T-helper 1 cell (primary cell): ENCODE measurements at places on chromosomes 11 and 22.

- no peak for DNase-seq
These were observed 24.7 kb downstream of the ARAP1 start for GRCh38 chr11:72727521-72727920.

GRCh38 chr11:127255209-127255608, 254.6 kb upstream of the KIRREL3 start:
- DNase-seq = no peak

- DNase-seq = no peak
These were observed 59.3 kb downstream of the TSPAN18 start for GRCh38 chr11:44785856-44786607.

DNA sequence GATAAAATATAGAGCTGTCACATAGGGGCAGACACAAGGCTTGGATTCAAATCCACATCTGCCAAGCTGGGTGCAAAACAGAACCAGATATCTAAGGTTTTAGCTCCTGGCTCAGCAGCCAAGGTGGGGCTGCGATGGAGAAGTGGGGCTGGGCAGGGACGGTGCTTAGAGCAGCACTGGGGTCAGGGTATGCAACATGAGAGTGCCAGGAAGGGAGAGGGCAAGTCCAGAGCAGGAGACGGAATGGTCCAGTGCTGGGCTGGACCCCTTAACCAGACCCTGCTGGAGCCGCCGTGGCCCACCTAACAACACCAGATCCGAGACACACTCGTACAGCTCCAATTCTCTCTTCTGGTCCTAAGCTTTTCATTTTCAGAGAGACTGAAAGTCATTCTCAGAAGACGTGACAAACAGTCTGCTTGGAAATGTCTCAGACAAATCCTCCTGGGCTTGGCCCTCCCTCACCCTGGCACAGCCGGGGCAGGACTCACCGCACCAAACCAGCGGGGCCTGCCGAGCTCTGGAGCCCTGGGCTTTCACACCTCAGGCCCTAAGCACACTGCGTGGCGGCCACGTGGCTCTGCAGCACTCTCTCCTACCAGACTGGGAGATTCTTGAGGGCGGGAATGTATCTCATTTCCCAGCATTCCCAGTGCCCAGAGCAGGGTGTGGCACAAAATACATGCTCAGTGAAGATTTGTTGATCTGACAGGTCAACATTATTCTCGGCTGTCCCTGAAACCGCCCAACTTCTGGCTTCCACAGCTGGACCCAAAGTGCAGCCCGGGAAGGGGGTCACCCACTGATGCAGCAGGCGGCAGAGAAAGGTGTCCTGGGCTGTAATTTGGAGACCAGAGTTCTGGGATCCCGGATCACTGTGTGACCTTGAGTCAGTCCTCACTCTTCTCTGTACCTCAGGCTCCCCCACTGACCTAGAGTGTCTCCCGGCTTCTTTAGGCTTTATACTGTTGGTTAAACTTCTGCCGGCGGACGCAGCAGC, 11.6 kb downstream of the LRRC32 start:
- no peak for DNase-seq

- DNase-seq = no peak
These were observed 1165.1 kb downstream of the BRD1 start for GRCh38 chr22:48662476-48663135.

GRCh38 chr11:65107751-65108468, 3.8 kb upstream of the TM7SF2 start:
- DNase-seq = no peak

DNA sequence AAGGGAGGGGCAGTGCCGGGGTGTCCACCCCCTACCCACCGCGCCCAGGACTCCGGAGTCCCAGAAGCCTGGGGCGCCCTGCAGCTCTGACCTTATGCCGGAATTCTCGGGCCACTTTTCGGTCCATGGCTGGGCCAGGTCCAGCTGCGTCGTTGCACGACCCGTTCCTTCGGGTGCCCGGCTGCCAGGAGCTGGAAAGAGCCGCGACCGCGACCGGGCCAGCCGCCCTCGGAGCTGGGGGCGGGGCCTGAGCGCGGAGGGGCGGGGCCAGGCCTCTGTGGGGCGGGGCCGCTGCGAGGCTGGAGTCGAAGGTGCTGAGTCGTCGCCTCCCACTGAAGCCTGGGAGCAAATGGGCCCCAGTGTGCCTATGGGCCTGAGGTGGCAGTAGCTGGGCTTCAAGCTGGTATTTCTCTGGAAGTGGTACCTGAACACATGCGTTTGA, at the start of gene USH1C:
USH1C (minus strand) TSS at position 236 of the 442 bp plus-strand sequence; CDS start at position 127, 109 bp downstream.
- DNase-seq = no peak

- no peak for DNase-seq
These were observed 31.7 kb upstream of the SHISAL1 start for GRCh38 chr22:44344407-44344806.
